HFF-Myc (cell line): ENCODE measurements at places on chromosomes 1 and 21.

DNA sequence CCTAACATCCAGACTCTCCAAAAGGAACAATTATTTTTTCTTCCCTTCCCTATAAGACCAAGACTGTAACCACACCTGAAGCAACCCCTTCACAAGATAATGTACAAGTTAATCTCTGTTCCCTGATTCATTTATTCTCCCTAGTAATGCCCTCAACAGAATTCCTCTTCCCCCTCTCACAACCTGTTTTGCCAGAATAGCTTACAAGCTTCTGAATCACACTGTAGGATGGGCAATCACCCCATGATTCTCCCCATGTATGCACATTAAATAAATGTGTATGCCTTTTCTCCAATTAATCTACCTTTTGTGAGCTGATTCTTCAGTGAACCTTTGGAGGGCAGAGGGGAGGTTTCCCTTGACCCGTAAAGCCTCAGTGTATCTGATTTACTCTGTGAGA lies 20.9 kb upstream of the RNF11 start:
- DNase-seq, result no peak

DNA sequence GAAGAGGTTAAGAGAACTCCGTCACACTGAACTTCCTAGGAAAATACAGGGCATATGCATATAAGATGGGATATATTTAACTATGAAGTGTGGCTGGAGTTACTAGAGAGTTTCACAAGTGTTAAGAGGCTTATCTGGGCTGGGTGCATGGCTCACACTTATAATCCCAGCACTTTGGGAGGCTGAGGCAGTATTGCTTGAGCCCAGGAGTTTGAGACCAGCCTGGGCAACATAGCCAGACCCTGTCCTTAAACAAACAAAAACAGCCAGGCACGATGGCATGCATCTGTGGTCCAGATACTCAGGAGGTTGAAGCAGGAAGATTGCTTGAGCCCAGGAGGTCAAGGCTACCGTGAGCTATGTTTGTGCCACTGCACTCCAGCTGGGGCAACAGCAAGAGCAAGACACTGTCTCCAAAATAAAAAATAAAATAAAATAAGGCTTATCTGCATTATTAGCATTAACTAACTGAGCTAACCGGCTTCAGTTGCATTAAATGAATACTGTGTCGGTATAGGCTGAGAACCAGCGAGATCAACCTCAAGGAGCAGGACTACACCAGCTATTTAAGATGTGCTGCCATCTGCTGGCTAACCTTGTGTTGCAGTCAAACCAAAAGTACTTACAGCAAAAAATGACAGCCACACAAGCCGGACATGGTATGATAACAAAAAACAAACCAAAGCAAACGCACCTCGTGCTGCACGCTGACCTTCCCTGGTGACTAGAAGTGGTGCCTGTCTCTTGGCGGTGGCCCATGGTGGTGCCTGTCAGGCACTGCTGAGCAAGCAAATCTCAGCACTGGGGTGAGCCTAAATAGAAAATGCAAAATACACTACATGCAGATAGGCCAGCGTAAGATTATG lies 19.7 kb upstream of the RBBP5 start:
- peak; percentile 81 for DNase-seq

DNA sequence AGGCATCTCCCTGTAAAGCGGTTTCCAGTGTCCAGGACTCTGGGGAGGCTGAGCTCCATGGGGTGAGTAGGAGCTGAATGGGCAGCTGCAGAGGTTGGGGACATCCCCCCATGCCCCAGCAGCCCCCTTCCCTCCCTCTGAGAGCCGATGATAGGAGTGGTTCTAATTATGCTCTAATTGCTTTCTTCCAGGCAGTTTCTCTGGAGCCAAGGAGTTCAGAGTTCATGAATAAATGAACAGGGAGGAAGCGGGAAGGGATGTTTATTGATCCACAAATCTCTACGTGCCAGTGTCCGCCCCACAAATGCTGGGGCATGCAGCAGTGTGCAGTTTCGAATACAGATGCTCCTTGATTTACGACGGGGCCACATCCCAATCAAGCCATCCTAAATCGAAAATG lies 15.6 kb downstream of the NKAIN1 start:
- DNase-seq, result no peak

- DNase-seq, result no peak
Observed at GRCh38 chr1:31435471-31436409, 22.7 kb downstream of the SERINC2 start.

DNA sequence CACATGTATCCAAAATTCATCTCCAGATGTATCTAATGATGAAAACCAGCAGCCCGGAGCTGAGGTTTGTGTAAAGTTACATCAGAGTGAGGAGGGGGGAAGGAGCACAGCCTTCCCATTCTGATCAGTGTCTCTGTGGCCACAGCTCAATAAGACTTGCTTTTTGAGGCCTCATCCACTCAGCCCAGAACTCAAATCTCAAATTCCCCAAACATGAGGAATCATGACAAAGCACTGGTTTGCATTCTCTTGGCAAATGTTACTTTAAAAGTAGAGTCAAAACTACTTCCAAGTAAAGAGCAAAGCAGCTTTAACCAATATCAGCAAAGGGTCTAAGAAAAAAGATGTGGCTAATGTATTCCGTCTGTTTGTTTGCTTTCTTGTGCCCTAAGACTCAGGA lies 30.9 kb downstream of the CCN1 start:
- DNase-seq, result peak; percentile 81

- DNase-seq, result peak; percentile 42
Observed at GRCh38 chr1:161427733-161428516, 60.2 kb upstream of the CFAP126 start.

GRCh38 chr1:182069028-182069466 lies 7.5 kb upstream of the ZNF648 start:
- DNase-seq, result no peak

DNA sequence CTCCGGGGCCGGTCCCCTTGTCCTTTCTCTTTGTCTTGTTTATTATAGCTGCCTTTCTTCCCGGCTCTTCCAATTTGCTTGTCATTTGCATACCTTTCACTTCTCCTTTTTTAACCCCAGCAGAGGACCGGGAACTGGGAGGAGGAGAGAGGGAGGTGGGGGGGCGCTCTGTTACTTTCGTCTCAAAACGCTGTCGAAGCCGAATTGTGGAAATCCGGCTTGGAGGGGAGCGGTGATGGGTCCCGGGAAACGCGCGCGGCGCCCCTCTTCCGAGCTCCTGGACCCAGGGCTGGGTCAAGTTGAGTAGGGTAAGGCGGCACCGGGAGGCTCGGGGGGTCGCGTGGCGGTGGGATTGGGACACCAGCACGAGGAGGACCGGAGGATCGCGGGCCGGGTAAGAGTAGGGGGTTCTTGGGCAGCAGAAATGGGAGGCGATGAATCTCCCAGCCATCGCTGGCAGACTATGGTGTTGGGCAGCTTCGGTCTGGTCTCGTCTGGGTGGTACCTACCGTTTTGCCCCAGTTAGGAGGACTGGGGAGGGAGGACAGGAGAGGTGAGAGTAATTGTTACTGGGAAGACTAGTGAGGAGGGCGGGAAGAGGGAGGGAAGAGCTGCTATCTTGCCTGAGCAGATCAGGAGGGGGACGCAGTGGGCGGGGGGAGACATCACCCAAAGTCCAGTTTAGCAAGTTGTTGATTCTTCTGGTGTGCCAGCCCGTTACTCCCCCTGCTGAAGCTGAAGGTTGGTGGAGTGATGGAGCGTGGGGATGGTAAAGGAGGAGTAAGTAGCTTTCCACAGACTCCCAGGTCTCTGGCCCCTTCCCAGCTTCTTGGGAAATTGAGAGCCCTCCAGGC lies 1.5 kb downstream of the PROX1 start:
- no peak for DNase-seq

DNA sequence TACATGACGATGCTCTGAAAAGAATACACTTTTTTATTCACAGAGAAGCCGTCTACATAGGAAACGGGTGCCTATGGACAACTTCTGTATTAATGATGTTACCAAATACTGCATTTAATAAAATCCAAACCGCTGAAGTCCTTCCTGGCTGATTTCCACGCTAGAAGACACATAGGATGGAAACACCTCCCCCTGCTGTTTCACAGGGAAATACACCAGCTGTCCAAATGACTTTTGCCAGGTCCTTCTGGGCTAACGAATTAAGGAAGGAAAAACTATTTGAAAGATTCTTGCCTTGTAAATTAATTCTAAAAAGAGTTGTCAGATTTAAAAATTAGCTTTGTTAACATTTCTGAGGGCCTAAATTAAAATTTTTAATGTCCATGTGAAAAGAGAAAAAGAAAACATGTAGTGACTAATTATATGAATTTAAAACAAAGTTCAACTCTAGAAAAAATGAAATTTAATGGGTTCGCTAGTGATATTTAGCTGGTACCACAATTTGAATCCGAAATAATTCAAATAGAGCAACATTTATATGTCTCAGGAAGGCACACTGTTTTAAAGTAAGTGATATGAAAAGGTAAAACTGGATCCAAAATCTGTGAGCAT lies 146.0 kb downstream of the RERE start:
- DNase-seq, result no peak

DNA sequence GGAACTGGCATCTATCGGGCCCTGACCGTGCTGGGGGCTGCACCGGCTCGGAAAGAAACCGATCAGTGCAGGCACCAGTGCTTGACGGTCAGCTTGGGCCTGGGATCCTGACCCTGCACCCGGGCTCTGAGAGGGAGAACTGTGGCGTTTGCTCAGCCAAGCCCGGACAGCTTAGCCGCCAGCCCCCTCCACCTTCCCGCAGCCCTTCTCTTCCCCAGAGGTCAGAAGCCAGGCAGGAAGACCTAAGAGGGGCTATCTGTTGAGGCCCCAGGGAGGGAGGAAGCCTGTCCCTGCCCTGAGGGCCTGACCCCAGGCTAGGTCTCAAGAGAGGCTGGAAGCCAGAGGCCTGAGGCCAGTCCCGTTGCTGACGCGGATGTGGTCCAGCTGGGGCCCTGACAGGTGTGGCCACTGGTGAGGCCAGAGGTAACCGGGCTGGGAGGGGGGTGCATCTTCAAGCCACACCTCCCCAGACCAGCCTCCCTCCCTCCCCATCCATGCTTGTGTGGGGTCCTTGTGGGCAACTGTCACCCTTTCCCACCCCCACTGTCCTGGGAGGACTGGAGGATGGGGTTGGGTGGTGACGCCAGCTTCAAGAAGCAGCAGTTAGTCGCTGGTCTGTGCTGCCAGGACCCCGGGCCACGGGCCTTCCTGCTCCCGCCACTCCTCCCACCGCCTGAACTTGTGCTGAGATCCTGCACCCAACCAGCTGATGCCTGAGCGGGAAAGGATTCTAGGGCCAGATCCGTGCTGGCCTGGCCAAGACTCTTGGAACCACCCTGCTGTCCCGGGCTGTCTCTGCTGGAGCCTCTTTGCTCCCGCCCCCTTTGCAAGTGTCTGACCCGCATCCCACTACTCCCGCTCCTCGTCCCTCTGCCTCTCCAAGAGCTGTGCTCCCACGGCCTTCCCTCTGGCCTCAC lies 2.6 kb upstream of the DVL1 start:
- DNase-seq, result no peak

- no peak for DNase-seq
Observed at GRCh38 chr1:40232444-40232843, 15.3 kb upstream of the TMCO2 start.

DNA sequence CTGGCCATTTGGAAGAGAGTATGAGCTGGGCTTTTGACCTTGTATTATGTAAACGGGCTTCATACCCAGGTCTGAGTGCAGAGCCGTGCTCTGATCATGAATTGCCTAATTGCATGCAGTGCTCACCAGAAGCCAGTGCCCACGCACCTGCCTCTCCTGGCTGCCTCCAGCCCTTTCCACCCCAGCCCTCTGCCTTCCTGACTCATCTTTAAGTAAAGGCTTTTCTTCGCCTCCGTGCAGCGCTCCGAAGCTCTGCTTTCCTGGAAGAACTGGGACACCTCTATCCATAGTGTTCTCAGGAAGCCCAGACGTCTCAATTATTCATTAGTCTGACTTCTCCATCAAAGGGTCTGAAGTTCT lies 413.7 kb downstream of the PTPRU start:
- no peak for DNase-seq

DNA sequence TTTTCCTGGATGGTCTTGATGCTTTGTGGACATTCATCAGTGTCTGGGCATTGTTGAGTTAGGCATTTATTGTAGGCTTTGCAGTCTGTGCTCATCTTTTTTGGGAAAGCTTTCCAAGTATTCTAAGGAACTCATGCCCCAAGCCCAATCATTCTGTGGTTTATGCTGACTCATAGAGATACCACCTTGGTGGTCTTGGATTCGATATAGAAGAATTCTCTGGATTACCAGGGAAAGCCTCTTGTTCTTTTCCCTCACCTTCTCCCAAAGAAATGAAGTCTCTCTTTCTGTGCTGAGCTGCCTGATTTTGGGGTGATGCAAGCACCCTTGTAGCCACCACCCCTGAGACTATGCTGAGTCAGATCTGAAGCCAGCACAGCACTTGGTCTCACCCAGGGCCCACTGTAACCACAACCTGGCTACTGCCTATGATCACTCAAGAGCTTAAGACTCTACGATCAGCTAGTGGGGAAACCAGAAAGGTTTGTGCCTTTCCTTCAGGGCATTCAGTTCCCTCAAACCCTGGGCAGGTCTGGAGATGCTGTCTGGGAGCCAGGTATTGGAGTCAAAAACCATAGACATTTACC lies 422.6 kb downstream of the NUF2 start:
- no peak for DNase-seq

GRCh38 chr21:46455575-46456385 lies 2.9 kb upstream of the DIP2A start:
- no peak for DNase-seq

GRCh38 chr1:161726473-161727255 lies 5.3 kb downstream of the FCRLB start:
- DNase-seq, result no peak

DNA sequence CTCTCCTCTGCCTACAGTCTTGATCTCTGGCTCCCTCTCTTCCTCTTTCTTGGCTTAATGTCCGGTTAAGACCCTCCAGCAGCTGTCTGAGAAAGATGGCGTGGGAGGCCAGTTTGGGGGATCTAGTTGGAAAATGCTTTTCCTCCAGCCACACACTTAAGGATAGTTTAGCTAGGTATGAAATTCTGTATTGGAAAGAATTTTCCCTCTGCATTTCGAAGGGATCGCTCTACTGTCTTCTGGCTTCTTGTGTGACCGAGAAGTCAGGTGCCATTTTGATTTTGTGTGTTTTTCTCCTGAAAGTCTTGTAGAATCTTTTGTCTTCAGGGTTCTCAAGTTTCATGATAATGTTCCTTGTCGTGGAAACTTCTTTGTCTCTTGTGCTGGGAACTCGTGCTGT lies 28.0 kb downstream of the PRKCZ start:
- no peak for DNase-seq
